ENCODE measurements at places on chromosomes 7 and 10.

GRCh38 chr7:92778972-92779371 is 57.4 kb downstream of the CDK6 start:
- no peak for DNase-seq

DNA sequence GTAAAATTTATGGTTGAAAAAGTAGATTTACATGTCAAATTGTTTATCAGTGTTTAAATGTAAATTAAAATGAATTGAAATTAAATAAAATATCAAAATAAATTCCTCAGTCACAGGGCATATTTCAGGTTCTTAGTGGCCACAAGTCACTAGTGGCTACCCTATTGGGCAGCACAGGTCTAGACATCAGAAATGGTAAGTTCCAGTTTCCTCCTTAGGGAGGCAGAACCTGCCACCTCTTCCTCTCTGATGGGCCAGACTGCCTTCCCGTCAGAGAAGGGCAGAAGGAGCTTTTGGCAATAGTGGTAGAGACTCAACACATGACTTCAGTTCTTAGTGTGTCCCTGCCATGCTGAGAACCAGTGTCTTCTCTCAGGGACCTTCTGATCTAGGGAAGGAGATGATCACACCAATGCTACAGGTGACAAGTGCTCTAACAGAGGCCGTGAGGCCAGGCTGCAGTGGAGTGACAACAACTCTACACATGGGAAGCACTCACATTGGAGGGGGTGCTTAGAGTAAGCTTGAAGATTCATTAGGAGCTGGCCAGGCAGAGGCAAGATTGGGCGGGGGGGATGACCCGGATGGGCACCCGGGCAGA is 14.4 kb upstream of the PCBD1 start:
- no peak for DNase-seq

GRCh38 chr10:79054203-79055099 is 14.3 kb upstream of the ZMIZ1 start:
- DNase-seq: no peak

- DNase-seq: no peak
Observed at GRCh38 chr7:147363101-147363500, 1227.5 kb upstream of the C7orf33 start.

DNA sequence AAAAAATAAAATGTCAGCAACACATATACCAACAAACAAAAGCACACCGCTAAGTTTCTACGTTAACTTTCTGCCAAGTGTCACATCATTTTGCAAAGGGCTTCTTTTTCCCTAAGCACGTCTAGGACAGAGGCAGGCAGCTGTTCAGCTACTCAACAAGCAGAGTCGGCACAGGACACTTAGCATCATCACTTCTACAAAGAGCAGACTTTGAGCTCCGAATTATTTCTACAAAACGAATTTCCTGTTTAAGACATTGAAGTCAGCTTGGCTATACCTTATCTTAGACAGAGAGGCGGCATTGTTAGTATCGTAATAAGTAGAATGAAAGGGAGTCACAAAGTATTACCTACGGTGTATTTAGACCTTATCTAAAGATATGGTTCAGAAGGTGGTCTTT is 110.1 kb downstream of the SVIL start:
- no peak for DNase-seq

- DNase-seq: no peak
Observed at GRCh38 chr7:68789597-68789996, 808.7 kb upstream of the AUTS2 start.

DNA sequence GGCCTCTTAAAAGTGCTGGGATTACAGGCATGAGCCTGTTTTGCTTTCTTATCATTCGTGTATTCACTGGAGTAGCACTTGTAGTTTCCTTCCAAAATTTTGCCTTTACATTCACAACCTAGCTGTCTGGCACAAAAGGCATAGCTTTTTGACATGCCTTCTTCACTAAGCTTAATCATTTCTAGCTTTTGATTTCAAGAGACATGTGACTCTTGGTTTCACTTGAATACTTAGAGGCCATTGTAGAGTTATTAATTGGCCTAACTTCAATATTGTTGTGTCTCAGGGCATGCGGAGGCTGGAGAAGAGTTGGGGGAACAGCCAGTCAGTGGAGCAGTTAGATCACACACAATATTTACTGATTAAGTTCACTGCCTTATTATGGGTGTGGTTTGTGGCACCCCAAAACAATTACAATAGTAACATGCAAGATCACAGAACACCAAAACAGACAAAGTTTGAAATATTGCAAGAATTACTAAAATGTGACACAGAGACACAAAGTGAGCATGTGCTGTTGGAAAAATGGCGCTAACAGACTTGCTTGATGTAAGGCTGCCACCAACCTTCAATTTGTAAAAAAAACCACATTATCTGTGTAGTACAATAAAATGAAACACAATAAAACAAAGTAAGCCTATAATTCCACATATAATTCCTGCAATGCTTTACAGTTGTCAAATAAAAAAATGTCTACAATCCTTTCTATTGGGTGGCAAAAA is 43.1 kb downstream of the BRAF start:
- DNase-seq: no peak

Measured in GM13976 (cell line).